EL (cell line): ENCODE measurements at places on chromosomes 16 and 17.
A peak's percentile ranks its signal among the peaks of the same experiment; 100 is the strongest.

- no peak for DNase-seq
Measured at GRCh38 chr16:81676066-81676882, 102.8 kb upstream of the PLCG2 start.

DNA sequence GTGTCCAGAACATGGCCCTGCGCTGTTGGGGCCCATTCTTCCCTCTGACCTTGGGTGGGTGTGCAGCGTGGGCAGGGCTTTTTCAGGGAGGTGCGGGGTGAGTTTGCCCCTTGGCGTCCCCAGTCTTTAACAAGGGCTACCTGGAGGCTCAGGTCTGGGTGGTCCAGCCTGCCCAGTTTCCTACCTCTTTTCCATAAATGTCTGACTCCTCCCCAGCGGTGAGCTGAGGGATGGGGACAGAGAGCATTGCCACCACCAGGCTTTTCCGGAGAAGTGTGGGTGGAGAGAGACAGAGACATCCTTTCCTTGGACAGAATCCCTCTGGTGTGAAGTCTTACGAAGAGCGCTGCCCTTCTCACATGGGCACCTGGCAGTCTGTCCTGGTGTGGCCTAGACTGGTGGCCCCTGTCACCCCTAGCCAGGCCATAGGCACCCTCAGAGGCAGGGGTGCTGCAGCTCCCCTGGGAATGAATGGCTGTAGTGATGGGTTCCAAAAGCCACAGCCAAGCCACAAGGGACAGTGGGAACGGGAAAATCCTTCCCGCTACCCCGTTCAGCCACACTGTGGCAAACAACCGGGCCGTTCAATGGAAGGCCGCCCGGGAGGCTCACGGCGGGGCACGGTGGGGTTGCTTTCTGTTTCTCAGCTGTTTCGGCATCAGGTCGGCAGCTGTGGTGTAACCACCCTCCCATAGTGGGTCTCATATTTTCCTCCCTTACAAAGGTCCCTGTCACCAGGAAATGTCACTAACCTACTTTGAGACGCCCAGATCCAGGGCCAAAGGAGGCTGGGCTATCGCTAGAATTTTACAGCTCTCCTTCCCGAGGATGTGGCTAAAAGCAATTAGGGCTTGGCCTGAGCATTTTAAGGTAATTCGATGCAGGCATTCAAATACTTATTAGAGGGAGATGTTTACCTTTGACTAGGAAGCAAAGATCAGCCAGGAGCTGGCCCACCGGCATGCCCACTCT is 61.9 kb upstream of the GSE1 start:
- no peak for DNase-seq

DNA sequence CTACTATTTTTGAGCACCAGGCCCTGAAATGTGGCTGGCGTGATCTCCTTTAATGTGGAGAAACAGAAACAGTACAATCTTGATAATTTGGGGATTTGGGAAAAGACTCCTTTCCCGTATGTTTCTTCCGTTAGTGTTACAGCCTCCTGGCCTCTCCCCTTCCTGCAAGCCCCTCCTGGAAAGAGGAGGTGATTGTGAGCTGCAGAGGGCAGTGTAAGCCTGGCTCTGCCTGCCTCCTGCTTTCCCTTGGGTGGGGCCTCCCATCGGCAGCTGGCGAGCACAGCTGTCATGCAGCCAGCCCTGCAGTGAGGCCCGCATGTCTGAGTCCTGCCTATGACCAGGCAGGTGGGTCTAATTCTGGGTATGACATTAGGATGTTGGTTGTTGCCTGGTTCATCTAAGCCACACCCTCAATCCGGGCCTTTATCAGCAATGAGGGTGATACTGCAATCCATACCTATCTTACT is 48.7 kb upstream of the WSB1 start:
- DNase-seq = peak; percentile 79

DNA sequence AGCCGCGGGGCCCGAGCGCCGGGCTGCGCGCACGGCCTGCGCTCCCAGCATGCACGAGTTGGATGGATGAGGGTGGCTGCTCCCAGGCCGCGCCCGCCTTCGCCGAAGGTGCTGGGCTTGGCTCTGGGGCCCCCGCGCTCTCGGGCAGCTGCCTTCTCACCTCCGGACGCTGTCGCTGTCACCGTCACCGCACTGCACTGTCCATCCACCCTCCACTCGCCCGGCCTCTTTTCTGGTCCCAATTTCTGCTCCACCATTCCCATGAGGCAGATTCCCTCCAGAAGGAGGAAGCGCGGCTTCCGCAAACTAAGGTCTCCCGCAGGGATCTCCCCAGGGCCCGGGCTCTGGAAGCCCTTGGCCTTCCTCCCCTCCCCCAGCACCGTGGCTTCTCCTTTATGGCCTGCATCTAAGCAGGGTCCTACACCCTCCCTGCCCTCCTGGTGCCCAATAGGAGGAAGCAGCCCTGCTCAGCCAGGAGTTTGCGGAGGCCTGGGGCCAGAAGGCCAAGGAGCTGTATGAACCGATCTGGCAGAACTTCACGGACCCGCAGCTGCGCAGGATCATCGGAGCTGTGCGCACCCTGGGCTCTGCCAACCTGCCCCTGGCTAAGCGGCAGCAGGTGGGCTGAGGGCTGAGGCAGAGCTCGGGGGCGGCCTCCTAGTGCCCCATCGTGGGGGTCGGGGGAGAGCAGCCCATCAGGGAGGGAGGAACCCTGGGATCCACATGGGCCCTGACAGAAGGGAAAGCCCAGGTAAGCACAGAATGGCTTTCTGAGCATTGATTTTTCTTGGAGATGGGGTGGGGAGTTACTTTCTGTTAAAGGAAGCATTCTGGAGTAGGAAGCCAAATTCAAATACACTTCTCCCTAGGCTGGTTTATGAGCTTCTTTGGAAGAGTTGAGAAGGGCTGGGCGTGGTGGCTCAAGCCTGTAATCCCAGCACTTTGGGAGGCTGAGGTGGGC is 899 bp downstream of the ACE start:
- no peak for DNase-seq

- no peak for DNase-seq
Measured at GRCh38 chr17:58920773-58921172, 165.1 kb downstream of the PPM1E start.

- DNase-seq = peak; percentile 55
Measured at GRCh38 chr16:56643080-56643778, 4.8 kb downstream of the MT1A start.

- DNase-seq = no peak
Measured at GRCh38 chr16:74030000-74030706, 266.5 kb upstream of the PSMD7 start.

DNA sequence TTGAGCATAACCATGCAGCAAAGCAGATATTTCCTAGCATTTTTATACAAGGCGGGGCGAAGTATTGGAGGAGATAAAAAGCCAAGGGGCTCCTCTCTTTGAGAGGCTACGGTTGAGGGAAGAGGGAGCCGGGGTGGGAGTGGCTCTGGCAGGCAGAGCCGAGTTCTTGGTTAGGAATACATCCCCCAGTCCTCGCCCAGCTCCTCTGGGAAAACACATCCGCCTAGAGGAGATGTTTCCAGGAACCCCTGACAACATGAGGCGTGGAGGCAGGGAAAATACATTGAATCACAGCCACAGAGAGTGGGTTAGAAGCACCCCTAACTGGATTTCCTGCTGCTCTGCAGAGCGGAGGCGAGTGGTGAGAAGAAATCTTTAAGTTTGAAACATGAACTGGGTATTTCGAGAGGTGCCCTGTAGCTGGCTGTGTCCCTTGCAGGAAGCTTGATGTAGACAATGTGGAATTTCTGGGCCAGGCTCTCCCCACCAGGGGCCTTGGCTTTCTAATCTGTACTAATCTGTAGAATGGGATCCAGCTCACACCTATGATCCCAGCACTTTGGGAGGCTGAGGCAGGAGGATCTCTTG is 27.3 kb downstream of the TTYH2 start:
- DNase-seq = no peak

DNA sequence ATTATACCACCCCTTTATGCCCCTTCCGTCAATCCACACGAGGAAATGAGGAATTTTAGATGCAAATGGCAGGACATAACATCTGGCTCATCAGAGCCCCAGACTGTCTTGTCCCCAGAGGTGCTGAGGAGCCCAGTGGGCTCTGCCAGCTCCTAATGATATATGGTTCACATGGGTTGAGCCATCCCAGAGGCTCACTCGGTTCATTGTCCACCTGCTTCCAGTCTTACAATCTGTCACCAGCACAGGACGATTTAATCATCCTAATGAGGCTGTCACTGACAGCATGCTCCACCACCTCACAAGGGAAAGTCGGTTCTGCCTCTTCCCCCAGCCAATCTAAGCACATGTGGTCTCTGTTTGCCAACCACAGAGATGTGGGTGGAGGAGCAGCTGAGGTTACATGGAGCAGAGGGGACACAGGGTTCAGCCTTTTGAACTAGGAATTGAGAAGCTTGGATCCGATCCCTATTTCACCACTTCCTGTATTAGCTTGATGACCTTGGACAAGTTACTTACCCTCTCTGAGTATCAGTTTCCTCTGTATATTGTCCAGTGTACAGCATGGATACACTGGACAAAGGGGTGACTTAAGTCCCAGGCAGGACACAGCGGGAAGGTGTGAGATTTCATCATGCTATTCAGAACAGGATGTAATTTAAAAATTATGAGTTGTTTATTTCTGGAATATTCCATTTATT is 27.0 kb upstream of the DHX8 start:
- peak; percentile 55 for DNase-seq

DNA sequence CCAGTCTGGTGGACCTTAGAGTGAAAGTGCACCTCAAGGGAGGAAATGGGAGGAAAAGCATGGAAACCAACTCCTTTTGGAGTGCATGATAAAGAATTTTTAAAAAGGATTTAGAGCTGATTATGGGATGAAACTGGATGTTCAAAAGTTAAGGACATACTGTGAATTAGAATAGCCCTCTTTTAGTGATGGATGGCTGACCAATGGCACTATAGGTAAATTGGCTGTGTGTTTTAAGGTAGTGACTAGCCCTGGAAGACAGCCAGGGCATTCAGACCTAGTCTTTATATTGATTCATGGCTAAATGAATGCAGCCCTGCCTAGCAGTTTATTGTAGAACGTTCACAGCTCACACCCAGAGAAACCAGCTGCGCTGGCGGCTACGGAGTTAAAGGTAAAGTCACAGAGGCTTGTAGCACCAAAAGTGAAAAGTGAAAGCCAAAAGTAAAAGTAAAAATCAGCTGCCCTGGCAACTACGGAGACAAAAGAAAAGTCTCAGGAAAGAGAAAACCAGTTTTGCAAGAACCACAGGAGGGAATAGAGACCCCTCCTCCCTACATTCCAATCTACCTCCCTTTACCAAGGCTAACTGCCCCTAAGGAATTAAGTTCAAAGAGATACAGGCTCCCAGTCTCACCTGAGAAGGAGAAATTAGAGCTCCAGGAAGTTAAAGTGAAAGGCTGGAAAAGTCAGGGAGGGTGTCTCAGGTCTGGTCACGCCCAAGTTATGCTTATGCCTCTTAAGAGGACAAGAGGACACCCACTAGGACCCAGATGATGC is 21.8 kb downstream of the ACSM1 start:
- no peak for DNase-seq

GRCh38 chr16:85829751-85830445 is 30.4 kb downstream of the COX4I1 start:
- DNase-seq = no peak

- DNase-seq = peak; percentile 83
Measured at GRCh38 chr16:86343027-86343795, 167.1 kb upstream of the FOXF1 start.

GRCh38 chr16:74660383-74660782 is 6.3 kb downstream of the RFWD3 start:
- no peak for DNase-seq

DNA sequence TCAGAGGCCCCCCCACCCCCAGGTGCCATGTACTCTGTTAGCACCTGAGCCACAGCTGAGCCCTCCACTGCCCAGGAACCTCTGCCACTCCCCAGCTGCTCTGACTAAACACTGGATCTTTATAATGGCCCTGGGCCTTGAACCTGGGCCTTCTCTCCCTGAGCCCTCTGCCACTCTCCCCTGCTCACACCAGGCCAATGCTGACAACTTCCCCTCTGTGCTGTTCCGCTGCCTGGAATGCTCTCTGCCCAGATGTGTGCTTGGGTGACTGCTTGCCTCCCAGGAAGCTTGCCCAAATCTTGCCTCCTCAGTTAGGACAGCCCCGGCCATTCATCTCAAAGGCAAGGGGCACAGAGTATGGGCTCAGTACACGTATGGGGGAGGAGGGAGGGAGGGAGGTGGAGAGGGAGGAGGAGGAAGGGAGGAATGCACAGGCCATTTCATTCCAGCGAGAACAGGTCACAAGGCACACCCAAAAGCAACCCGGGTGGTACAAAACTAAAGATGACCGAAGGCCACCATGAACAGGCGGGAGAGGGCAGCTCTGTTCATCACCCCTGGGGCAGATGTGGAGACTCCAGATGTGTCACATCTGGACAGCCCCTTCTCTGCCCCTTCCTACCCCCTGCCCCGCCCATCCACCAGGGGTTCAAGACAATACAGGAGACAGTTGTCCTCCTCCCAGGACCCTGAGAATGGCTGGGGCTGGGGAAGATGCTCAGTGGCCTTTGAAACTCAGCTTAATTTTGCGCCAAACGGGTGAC is 15.3 kb upstream of the TNFRSF13B start:
- DNase-seq = no peak

GRCh38 chr16:55555436-55555835 is 11.0 kb upstream of the CAPNS2 start:
- DNase-seq = peak; percentile 38

DNA sequence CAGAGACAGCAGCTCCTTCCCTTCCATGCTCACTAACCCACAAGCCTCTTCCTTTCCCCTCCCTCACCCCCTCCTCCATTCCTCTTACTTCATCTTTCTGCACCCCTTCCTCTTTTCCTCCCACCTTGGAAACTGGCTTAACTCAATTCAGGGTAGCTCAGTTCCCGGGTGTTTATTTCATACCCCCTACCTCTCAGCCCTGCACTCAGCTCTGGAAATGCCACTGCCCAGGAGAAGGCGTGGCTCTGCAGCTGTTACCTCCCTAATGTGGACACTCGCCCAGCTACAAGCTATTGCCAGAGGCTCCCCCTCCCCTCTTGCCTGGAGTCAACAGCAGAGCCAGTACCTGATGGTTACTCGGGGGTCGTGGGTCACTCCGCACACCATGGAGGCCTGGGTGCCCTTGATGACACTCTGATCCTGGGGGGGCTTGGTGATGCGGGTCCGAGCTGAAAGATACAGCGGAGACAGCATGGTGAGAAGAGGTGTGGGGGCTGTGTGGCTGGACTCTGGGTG is 118.4 kb upstream of the CDC42EP4 start:
- no peak for DNase-seq

GRCh38 chr17:56114469-56114868 is 38.8 kb upstream of the ANKFN1 start:
- DNase-seq = no peak

GRCh38 chr17:79803997-79804855 is 7.3 kb upstream of the CBX8 start:
- DNase-seq = peak; percentile 25

DNA sequence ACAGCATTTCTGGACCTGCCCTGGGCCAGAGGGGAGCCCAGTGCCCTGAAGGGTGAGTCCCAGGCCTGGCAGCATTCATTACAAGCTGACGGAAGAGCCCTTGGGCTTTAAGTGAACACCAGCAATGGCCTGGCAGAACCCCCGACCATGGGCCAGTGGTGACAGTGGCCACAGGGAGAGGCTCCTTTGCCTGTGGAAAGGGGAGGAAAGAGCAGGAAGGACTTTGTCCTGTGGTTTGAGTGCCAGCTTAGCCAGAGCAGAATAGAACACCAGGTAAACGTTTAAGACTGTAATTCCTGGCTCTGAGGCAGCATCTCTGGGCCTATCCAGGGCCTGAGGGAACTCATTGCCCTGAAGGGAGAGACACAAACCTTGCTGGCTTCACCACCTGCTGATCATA is 34.3 kb upstream of the ATP2C2 start:
- DNase-seq = no peak
